Suppressor macrophage treated with lipopolysaccharide for 4 hours (primary cell): ENCODE measurements at places on chromosomes 1 and 21.

- peak; percentile 3 for DNase-seq
Observed at GRCh38 chr1:188888386-188888785, 1589.3 kb downstream of the BRINP3 start.

GRCh38 chr1:248858096-248858890 lies 592 bp downstream of the ZNF692 start:
- DNase-seq = peak; percentile 70

- no peak for DNase-seq
Observed at GRCh38 chr1:38059635-38060250, 13.2 kb upstream of the POU3F1 start.

- no peak for DNase-seq
Observed at GRCh38 chr1:221663321-221663720, 78.6 kb downstream of the DUSP10 start.

DNA sequence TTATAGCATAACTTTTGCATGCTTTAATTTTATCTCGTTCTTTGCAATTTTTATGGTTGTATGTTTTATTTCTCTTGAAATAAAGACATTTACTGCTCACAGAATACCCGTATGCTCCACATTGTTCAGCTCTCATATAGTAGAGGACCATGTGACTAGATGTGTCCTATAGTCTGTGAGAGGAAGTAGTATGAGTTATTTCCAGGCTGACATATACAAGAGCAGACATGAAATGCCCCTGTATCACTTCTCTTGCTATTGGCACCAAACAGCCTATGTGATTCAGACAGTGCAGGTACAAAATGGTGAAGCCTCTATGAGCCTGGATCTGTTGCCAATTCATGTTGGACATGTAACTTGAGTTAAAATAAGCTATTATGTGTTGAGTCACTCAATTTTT lies 5.8 kb upstream of the FCRL5 start:
- no peak for DNase-seq

DNA sequence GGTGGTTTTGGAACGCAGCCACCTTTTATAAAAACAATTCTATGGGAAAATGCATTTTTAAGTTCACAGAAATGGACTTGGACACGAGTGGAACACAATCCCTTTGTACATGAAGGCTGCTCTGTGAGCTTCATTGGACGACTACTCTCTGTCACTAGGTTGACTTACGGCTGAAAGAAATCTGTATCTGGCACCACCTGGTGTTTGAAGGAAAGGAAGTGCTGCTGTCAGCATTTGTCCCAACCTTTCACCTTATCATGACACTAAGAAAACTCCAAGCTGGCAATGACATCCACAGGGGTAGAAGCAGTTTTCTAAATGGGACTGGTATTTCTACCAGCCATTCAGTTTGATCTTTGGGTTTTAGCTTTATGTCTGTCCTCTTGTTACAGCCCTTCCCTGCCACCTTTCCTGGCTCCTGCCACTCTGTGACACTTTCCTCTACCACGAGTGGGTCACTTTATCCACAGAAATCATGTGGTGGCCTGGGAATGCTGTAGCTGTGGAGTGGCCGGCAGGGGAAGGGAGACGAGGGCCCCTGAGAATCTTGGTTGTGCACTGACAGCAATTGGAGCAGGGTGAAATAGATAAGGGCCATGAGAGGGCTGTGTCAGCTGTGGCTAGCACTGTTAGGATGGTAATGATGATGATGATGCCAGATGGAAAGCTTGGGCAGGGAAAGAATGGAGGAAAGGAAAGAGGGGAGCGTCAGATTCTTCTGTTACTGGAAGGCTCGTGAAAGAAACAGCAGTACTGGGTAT lies 85.2 kb downstream of the TBX19 start:
- DNase-seq = no peak
